ENCODE measurements at places on chromosomes 5 and 9.

- DNase-seq: no peak
These were observed 19.6 kb downstream of the ITGA2 start for GRCh38 chr5:53008751-53009150.

DNA sequence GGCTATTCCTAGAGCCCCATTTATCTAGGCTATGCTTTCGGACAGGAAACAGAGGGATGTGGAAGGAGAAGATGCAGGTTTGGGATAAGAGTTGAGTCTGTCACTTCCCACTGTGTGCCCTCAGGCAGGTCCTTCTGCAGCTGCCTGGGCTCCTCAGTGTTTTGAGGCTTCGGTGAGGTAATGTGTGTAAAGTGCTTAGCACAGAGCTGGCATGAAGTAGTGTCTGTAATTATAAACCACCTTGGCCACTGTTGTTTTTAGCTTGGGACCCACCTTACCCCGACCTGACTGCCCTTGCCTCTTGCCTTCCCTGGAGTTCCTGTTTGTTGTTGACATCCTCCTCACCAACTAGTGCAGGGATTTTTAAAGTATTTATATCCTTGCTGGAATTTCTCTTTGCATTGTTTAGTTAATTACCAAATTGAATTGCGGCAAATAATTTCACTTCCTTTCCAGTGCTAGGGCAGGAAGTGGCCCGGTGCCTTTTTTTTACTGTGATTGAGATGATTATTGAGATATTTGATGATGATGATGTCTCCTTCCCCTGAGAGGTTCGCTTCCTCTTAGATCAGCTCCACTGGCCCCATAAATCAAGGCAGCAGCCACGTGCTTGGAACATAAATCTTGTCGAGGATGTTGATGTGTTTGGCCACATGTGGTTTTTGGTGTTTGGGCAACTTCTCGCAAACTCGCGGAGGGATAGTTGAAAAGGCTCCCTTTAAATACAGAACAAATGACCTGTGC is 38.3 kb upstream of the DAB2IP start:
- no peak for DNase-seq

GRCh38 chr9:38000332-38000731 is 68.7 kb downstream of the SHB start:
- no peak for DNase-seq

DNA sequence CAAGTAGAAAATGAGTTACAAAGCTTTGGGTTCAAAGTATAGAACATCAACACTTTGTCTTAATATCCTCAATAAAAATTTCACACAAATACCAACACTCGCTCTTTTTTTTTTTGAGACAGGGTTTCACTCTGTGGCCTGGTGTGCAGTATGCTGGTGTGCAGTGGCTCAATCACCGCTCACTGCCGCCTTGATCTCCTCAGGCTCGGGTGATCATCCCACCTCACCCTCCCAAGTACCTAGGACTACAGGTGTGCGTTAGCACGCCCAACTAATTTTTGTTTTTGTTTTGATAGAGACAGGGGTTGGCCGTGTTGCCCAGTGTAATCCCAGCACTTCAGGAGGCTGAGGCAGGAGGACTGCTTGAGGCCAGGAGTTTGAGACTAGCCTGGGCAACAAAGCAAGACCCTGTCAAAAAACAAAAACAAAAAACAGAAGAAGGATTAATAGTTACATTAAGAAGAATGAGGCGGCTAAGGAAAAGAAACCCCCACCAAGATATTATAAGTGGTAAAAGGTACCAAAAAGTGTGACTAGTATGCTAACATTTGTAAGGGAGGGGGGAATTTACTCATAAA is 20.3 kb downstream of the FNBP1 start:
- no peak for DNase-seq

- no peak for DNase-seq
These were observed 46.7 kb upstream of the UBQLN1 start for GRCh38 chr9:83754383-83754977.

DNA sequence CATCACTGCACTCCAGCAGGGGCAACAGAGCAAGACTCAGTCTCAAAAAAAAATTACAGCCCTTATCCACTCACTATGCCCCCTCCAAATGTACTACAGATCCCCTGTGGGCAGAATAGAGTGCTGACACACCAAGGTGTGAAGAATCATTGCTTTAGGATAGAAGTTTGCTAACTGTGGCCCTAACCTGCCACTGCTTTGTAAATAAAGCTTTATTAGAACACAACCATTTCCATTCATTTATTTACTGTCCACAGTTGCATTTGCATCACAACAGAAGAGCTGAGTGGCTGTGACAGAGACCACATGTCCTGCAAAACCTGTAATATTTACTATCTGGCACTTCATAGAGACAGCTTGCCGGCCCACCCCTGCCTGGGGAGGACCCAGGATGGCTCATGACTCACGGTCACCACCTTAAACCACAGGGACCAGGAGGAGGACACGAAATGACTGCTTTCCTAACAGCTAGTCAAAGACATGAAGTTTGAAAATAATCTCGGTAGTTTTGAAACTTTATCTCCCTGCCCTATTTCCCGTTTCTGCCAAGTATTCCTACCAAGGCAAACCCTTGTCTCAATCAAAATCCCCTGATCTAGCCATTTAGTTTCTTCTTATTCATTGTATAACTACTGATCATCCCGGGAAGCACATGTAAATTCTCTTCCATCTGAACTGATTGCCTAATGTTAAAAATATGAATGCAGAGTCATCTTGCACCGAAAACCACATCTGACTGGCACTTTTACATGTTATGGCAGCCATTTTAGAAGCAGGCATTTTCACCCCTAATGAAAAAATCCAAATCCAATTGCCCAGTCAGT is 206.1 kb downstream of the SLIT3 start:
- DNase-seq: no peak

DNA sequence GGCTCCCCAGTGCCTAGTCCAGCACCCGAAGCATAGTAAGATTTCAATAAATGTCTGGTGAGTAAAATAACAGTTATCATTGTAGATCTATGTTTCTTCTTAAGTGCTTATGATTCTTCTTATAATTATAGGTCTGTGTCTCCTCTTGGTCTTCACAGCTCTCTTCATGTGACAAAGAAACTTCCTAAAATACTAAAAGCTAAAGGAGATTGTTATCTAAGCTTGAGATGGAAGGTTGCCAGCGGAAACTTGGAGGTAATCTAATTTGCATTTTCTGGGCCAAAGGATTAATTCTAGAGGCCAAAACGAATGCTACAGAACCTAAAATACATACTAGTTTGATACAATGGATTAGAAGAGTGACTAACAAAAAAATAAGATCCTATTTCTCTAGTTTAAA is 13.6 kb upstream of the ARHGAP26 start:
- DNase-seq: no peak

GRCh38 chr5:30040488-30041118 is 1152.9 kb upstream of the CDH6 start:
- no peak for DNase-seq

GRCh38 chr9:7094576-7094975 is 336.8 kb downstream of the KDM4C start:
- DNase-seq: no peak

- no peak for DNase-seq
These were observed 2.2 kb downstream of the DUSP1 start for GRCh38 chr5:172768573-172769341.

DNA sequence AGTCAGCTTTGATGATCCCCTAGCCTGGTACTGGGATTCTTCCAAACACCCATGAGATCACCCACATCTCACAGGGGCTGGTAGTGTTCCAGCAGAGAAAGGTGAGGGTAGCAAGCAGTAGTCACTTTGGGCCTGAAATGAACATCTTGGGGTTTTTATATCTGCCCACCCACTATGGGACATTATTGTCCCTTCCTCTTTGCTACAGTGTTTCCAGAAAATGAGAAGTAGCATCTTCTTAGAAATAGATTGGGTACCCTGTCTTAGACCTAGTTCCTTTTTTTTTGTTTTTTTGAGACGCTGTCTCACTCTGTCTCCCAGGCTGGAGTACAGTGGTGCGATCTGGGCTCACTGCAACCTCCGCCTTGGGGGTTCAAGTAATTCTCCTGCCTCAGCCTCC is 249.2 kb upstream of the ANKRD55 start:
- no peak for DNase-seq

DNA sequence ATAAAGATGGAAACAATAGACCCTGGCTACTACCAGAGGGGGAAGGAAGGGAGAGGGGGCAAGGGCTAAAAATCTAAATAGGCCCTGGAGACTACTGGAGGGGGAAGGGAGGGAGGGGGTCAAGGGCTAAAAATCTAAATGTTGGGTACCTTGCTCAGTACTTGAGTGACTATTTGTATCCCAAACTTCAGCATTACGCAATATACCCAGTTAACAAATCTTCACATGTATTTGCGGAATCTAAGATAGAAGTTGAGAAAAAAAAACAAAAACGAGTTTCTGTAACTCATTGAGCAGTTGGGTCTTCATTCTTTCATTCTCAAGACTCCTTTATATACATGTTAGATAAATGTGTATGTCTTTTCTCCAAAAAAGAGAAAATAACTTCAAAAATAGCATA is 537.4 kb downstream of the TAF11L14 start:
- no peak for DNase-seq

DNA sequence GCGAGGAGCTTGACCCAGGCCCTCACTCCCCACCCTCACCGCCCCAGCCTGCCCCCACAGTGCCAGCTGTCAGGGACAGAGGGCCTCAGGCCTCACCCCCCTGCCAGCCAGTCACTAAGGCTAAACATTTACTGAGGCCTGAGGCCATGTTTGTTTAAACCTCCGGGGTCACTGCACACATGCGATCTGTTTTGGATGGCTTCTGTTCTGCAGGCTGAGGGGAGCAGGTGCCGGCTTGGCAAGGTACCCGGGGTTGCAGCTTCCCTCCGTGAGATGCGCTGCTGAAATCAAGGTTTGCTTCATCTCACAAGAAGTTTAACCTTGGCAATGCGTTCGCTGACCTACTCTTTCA is 103.3 kb upstream of the BOD1 start:
- DNase-seq: no peak

- no peak for DNase-seq
These were observed 71.8 kb upstream of the LHFPL2 start for GRCh38 chr5:78720227-78720985.

DNA sequence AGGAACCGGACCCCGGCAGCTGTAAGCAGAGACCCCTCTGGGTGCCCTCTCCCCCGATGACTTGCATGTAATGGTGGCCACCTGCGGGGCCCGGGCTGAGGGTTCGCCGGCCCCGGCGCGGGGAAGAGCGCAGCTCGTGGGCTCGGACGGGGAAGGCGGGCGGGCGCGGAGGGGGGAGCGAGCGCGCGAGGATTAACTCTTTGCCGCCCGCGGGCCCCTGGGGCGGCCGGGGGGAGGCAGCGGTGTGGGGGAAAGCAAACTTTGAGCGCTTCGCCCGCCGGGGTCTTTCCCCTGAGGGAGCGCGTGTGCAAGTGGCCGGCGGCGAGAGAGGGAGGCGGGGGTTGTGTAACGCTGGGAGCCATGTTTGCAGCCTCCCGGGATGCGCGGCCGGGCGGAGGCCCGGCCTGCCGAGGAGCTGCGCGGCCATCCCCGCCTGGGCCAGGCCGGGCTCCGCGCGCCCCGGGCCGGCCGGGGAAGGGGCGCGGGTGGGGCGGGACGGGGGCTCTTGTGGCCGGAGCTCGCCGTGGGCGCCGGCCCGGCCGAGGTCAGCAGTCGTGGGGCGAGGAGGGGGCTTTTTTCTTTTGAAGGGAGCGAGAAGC is 547 bp downstream of the ANP32B start:
- no peak for DNase-seq

- no peak for DNase-seq
These were observed 2.5 kb upstream of the ST6GALNAC4 start for GRCh38 chr9:127919253-127919815.

GRCh38 chr9:126615245-126615790 is 1.6 kb downstream of the LMX1B start:
- DNase-seq: no peak

DNA sequence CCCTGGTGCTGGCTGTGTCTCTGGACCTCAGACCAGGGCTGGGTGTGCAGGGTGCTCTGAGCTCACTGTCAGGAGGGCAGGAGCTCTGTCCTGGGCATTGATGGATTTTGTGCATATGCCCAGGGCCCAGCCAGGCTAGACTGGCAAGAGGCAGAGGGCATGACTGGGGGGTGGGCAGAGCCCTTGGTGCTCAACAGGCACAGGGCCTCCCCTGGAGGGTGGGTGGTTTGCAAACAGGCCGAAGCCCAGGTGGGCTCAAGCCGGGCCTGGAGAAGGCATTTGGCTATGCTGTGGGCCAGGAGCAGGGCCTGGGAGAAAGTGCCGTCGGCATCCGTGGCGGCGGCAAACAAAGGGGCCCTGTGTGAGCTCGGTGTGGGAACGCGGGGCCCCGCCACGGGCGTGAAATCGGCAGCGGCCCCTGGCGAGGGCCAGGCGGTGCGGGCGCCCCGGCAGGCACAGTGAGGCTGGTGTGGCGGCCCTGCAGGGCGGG is 1.9 kb upstream of the NRARP start:
- DNase-seq: no peak

- DNase-seq: no peak
These were observed 18.9 kb downstream of the TRIP13 start for GRCh38 chr5:911601-912000.

GRCh38 chr5:147446523-147446922 is 63.3 kb downstream of the DPYSL3 start:
- no peak for DNase-seq

DNA sequence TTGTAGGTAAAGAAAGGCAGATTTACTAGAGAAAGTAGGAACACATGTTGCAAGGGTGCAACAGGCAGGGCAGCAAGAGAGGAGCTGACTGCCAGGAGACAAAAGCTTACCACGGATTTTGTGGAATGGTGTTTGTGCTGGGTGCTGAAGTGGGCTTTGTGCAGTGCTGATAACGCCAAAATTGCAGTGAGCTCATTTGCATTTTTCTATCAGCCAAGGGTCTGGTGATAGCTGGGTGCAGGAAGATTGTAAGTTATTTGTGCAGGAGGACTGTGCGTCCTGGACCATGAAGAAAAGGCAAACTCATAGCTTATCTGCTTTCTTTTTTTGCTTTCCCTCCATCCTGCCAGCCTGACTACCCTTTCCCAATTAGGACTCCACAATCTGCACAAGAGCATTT is 13.6 kb downstream of the CTSL start:
- DNase-seq: no peak

- no peak for DNase-seq
These were observed 88.9 kb downstream of the EBF1 start for GRCh38 chr5:159010661-159011442.
